Activated CD8-positive, alpha-beta T cell treated with anti-CD3 and anti-CD28 coated beads, Interleukin-2, amount 10 ng/mL, durations not matched to agents 7 days and 5 days (primary cell): ENCODE measurements at places on chromosomes 13 and 19. TPM values are rescaled to one million over a fixed set of nuclear protein-coding genes. Genes with fewer than 3 reads are reported as not detected.

IRGC gene
- total RNA-seq, result not detected

S1PR5 gene
- total RNA-seq, result 0.89 TPM

PGLYRP2 gene
- total RNA-seq, result not detected

SMIM44 gene
- total RNA-seq, result not detected

GSX1 gene
- total RNA-seq, result not detected

SPTBN4 gene
- total RNA-seq, result not detected
